CD4-positive, alpha-beta T cell treated with Interleukin-1 beta for 1 hour (primary cell): ENCODE measurements at places on chromosomes 12 and 14.
A peak's percentile ranks its signal among the peaks of the same experiment; 100 is the strongest.

GRCh38 chr12:84361651-84362551 is 550.7 kb downstream of the SLC6A15 start:
- DNase-seq: no peak

GRCh38 chr12:26126340-26127284 is 1.8 kb upstream of the BHLHE41 start:
- DNase-seq: no peak

GRCh38 chr14:104678346-104678745 is 11.1 kb upstream of the INF2 start:
- no peak for DNase-seq

- no peak for DNase-seq
These were observed 23.4 kb downstream of the CGRRF1 start for GRCh38 chr14:54533100-54533499.

GRCh38 chr14:61484826-61485584 is 163.6 kb downstream of the PRKCH start:
- DNase-seq: no peak

- DNase-seq: no peak
These were observed 17.8 kb upstream of the GAS2L3 start for GRCh38 chr12:100555722-100556121.

DNA sequence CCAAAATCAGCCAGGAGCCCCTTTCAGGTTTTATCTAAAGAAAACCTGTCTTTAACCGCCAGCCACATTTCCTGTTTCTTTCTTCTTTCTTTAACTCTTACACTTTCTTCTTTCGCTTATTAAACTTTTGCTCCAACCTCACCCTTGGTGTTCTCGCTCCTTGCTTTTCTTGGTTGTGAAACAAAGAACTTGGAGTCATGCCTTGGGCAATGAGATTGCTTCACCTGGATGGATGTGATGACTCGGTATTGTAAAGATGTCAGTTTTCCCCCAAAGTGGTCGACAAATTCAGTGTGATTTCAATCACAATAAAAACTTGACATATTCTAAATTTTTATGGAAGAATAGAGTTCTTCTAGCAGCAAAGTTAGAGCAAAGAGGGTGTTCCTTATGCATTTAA is 16.2 kb upstream of the TCL1A start:
- DNase-seq: no peak

DNA sequence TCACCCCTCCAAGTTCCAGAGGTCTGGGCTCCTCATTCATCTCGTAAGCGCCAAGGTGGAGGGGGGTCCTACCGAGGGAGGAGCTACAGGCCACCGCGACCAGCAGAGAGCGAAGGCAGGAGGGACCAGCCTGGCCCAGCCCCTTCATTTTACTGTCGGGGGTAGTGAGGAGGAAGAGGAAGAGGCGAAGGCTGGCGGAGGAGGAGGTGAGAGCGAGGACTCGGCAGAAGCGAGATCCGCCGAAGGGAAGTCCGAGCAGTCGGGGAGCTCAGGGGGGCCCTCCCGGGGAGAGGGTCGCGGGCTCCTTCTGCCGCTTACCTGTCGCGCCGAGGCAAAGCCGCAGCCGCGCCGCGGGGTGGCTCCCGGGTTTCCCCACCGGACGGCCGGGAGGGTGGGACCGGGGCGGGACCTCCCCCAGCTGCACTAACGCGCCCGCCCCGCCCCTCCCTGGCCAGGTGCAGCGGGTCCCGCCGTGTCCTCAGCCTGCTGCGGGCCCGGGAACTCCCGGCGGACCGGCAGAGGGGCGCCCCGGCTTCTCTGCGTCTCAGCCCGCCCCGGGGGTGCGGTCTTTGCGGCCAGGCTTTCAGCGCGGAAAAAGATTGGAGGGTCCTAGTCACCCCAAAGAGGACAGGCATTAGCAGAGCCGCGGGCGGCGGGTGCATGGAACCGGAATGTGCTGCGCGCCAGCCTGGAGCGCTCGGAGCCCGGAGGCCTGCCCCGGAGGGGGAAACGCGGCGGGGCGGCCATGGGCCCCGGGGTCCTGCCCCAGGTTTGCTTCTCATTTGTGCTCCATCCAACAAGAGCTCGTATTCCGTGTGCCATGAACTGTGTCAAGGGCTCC is at the start of gene GALNT6:
GALNT6 (minus strand) TSS at position 124 of the 841 bp plus-strand sequence. CDS start 11,625 bp downstream, outside the sequence.
- DNase-seq: peak; percentile 79

GRCh38 chr12:72282721-72283120 is 10.6 kb downstream of the TRHDE start:
- no peak for DNase-seq

DNA sequence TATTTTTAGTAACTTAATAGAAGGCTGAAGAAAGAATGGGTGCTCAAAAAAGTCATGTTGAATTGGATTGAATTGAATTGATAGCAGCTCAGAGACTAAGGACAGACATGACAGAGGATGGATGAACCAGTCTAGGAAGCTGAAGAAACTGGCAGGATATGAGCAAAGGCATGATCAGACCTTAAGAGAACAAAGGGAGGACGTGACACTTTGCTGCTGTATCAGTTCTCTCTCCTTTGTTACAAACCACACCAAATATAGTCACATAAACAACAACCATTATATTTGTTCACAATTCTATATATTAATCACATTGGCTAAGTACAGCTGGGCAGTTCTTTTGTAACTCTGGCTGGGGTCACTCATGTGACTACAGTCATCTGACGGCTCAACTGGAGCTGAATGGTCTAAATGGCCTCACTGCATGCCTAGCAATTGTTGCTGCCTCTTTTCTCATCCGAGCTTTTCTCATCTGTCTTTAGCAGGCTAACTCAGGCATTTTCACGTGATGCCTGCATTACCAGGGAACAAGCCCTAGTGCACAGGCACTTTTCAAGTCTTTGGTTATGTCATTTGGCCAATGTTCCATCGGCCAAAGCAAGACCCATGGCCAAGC is 355.0 kb downstream of the ETNK1 start:
- no peak for DNase-seq

DNA sequence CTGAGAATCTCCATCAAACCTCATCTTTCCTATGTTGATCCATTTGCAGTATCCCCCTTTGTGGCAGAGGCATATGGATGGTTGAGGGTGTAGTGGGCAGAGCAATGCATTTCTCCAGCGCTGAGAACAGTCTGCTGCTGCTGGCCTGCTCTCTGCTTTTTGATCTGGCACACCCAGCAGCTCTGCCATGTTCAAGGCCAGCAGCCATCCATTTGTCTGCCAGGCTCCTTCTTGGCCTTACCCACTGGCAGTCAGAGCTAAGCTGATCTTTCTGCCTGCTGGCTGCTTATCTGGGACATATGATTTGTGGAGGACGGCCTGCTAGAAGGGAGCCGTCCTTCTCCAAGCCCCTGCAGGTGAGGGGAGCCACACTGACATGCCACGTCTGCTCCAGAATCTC is 17.0 kb downstream of the NPC2 start:
- no peak for DNase-seq

DNA sequence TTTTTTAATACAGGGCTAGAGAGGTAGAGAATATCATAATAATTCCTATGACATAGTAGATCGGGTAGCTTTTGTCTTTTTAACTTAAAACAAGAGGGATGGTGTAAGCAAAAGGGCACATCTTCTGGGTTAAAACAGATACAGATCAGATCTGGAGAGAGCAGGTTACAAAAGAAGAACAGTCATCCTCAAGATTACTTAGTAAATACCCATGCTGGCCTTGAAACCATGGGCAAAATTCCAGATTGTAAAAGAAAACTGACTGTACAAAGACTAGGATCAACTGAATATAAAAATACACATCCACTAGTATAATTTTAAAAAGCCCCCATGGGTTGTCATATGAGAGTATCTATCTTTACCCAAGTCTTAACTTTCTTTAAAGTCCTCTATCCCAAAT is 76.7 kb downstream of the MED13L start:
- DNase-seq: no peak

GRCh38 chr14:105765893-105766614 is 239.7 kb downstream of the TMEM121 start:
- DNase-seq: no peak

- no peak for DNase-seq
These were observed 283.7 kb downstream of the FBXL14 start for GRCh38 chr12:1310653-1311052.

- DNase-seq: no peak
These were observed 151.2 kb upstream of the CRY1 start for GRCh38 chr12:107244584-107244983.
